Stimulated activated CD4-positive, alpha-beta T cell treated with anti-CD3 and anti-CD28 coated beads, Interleukin-15, amount 100 ng/mL, for 48 hours (primary cell): ENCODE measurements at places on chromosomes 12 and 14.

DNA sequence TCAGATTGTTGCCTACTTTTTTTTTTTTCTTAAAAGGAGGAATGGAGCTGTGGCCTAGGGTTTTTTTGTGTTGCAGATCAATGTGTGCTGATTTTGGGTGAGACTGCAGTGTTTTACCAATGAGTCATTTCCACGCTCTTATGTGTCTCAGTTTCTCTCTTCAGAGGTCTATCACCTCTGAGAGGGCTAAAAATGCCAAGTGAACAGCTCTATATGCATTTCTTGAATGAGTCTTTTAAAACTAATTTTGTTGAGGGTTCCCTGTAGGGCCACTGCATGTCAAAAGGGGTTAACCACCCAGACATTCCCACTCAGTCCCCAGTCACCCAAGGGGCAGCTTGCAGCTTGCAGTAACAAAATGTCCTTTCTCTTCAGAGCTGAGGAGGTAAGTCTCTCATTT lies 24.3 kb upstream of the GLIPR1L2 start:
- no peak for DNase-seq

DNA sequence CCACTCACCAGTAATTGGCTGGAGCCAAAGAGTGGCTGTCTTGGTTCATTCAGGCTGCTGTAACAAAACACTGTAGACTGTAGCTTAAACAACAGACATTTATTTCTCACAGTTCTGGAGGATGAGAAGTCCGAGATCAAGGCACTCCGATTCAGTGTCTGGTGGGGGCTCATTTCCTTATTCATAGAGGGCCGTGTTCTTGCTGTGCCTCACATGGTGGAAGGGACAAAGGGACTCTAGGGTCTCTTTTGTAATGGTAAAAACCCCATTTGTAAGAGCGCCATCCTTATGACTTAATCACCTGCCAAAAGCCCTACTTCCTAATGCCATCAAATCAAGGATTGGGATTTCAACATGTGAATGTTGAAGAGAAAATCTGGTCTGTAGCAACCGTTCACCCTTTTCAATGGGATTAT lies 34.7 kb upstream of the CDKN3 start:
- DNase-seq, result no peak

GRCh38 chr14:92456215-92457015 lies 57.2 kb upstream of the RIN3 start:
- DNase-seq, result no peak

DNA sequence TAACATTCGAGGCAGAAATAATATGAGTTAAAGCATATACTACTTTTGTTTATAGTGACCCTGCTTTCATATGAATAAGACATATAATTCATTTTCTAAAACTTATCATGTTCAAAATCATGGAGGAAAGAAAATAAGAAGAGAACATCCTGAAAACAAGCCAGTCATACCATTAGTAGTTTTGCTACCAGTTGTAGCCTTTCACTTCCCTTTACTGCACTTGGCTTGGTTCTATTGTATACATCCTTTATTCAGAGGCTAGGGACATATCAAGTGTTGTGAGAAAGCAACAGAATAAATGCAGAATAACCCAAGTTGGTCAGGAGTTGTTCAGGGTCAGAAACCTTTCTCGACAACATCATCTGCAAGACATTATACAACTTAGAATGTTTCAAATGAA lies 598.7 kb downstream of the SOX5 start:
- DNase-seq, result no peak

- DNase-seq, result no peak
Measured at GRCh38 chr12:105860561-105861207, 278.1 kb downstream of the NUAK1 start.

- no peak for DNase-seq
Measured at GRCh38 chr14:77961847-77962580, 162.1 kb downstream of the ADCK1 start.

- DNase-seq, result no peak
Measured at GRCh38 chr12:76878099-76878898, 520 bp downstream of the CSRP2 start.

DNA sequence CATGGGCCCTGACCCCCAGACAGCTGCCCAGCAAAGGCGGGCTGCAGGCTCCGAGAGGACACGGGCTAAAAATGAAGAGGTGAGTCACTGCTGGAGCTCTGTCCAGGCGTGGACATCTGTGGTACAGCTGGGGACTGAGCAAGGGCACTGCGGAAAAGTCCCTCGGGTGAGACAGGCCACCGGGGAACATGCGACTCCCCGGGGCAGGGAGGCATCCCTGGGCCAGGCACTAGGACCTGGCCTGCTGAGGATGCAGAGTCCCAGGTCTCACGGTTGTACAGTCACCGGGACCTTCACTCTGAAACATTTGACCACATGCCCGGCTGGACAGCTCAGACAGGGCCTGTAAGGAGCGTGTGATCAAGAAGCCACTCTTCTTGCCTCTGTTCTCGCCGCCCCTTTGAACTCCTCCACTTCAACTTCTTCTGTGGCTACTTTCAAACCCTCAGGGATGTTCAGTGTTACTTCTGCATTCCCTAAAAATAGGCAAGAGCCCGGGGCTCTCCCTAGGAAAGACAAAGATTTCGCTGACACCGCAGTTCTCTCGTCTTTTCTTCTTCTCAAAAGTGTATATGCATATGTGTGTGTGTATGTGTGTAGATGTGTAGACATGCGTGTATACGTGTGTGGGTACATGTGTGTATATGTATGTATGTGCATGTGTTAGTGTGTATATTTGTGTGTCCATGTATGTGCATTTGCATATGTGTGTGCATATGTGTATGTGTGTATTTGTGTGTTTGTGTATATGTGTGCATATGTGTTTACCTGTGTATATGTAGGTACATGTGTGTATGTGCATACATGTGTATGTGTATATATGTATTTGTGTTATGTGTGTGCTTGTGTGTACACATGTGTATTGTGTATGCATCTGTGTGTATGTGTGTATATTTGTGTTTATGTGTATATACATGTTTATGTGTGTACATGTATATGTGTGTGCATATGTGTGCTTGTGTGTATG lies 5.0 kb upstream of the RFLNA start:
- no peak for DNase-seq
